ENCODE measurements at places on chromosomes 2 and 18. TPM values are rescaled to one million over a fixed set of nuclear protein-coding genes. Genes with fewer than 3 reads are reported as not detected.

POTEF gene
- total RNA-seq: not detected

TXNDC2 gene
- not detected for total RNA-seq

ANKRD29 gene
- not detected for total RNA-seq

IL18R1 gene
- total RNA-seq: 50.2 TPM

C18orf54 gene
- 10.9 TPM for total RNA-seq

SERPINB3 gene
- not detected for total RNA-seq

SERPINB2 gene
- not detected for total RNA-seq

PLEK gene
- total RNA-seq: 4.7 TPM

C2orf74 gene
- total RNA-seq: 8.8 TPM

STARD6 gene
- not detected for total RNA-seq

REG3G gene
- total RNA-seq: not detected

CENPO gene
- 53.9 TPM for total RNA-seq

DNPEP gene
- total RNA-seq: 59.7 TPM

ATP8B1 gene
- not detected for total RNA-seq

DHRS9 gene
- total RNA-seq: not detected

DPYSL5 gene
- not detected for total RNA-seq

AQP12A gene
- total RNA-seq: not detected

CHPF gene
- 7.1 TPM for total RNA-seq
